ENCODE measurements at places on chromosomes 4 and X.

GRCh38 chr4:71026086-71026485 lies 32.6 kb downstream of the DCK start:
- DNase-seq, result no peak

DNA sequence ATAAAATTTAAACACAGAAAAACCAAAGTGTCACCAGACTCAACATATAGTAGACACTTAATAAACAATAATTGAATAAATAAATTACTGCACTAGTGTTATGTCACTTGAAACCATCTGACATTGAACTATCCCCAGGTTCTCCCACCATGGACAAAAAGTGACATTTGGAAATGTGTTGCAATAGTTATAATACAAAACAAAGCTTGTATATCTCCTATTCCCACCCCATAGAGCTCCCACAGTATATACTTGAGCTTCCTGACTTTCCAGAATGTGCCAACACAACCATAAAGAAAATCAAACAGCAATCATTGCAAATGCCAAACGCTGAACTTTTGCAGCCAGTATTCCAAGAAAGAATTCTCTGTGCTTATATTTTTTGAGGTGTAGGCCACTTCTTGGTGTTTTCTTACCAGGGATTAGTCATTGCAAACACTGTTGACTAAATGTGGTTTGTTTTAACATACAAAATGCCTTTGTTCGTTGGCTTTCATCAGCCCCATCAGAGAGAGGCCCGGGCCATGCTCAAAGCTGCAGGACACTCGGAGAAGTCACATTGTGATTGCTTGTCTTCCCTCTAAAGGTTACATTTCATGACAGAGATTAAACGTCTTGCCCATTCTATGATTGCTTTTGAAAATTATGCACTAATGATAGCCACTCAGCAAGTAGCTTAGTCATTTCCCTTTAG lies 33.8 kb downstream of the PPARGC1A start:
- DNase-seq, result no peak

DNA sequence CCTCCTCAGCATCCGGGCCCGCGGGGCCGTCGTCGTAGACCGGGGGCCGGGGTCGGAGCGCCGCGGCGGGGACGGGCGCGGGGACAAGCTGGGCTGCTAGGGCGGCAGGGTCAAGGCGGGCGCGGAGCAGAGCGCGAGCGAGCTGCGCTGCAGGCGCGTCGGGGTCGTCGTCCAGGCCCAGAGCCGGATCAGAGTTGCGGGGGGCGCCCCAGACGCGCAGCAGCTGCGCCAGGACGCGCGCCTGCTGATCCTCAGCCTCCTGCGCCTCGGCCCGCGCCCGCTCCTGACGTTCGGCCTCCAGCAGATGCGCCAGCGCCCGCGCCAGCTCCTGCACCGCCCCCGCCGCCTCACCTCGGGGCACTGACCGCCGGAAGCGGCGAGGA lies 3.5 kb downstream of the PCSK1N start:
- DNase-seq, result no peak

GRCh38 chr4:71259280-71259679 lies 79.5 kb upstream of the SLC4A4 start:
- DNase-seq, result no peak

- no peak for DNase-seq
Measured at GRCh38 chrX:94045724-94046123, 371.7 kb downstream of the FAM133A start.

DNA sequence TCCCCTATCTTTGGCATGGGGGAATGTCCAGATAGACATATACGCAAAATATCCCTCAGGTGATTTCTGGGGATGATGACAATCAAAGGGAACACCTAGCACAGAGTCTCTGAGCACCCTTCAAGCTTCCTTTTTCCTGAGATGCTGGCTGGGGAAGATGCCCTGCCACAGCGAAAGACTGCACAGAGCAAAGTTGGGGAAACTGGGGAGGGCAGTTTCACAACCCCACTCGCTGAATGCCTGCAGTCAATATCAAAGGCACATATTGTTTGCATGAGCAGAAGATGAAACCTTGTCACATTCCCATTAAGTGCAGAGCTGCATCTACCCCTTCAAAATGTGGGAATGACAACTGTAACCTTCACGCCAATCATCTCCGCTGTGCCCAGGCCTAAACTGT lies 2.6 kb downstream of the GPC4 start:
- DNase-seq, result no peak

DNA sequence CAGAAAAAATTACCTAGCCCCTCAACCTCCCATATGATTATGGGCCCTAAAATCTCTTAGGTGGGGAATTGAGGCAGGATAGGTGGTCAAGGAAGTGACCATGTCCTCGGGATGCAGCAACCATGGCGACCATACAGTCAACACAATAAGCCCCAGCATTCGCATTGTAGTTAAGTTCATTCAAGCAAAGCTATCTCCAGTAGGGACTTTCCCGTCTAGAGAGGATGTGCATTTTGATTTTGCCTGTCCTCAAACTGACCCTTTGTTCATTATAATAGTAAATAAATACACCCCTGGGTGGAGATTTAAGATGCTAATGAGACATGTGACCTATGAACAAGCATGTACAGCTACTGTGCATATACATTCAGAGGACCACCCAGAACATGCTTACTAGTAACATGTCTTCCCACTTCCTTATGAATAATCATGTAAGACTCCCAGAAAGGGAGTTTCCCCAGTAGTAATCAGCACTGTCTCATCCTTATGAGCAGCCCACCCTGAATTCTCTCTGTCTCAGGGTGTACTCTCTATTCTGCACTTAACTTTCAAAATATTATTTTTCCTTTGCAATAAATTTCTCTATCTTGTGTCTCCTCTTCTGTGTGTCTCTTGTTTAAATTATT lies 74.3 kb downstream of the NUDT11 start:
- DNase-seq, result no peak

- DNase-seq, result no peak
Measured at GRCh38 chr4:6633091-6633906, 7.2 kb upstream of the MRFAP1 start.

- DNase-seq, result no peak
Measured at GRCh38 chr4:128337863-128338262, 50.2 kb upstream of the PGRMC2 start.

DNA sequence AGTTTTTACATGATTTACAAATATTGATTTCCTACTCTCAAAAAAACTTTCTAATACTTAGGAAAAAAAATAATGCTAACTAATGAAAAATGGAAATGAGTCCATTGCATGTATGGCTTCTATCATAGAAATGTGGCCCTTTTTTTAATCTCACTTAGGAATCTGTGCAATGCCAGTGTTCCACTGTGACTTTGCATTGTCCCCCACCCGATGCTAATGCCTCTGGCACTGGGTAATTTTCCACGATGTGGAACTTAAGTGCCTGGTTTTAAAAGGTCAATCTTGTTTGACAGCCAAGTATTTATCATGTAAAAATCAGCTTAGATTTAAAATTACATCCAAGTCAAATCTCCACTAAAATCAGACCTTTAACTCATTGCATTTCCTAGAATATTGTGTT lies 53.1 kb downstream of the SPATA4 start:
- DNase-seq, result no peak

- no peak for DNase-seq
Measured at GRCh38 chr4:155944516-155944915, 9.2 kb downstream of the CTSO start.

DNA sequence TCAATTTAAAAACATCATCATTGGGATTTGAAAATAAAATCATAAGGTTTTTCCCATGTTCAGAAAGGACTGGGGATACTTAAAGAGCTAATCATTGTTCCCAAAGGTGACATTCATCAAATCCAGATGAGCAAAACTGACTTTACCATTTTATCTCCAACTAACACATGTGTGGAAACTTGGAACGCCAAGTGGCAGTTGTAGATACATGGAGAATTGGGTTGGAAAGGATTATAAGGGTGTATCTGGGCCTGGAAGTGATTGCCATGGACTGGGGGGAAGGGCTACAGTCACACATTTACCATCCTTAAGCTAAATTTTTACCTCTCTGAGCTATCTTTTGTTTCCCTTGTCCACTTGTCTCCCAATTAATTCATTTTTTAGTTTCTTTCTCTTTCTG lies 203.4 kb downstream of the SLC39A8 start:
- DNase-seq, result no peak

- DNase-seq, result no peak
Measured at GRCh38 chr4:116551806-116552205, 533.6 kb downstream of the TRAM1L1 start.

GRCh38 chr4:26937139-26937538 lies 76.5 kb downstream of the STIM2 start:
- DNase-seq, result no peak

GRCh38 chr4:105558277-105558676 lies 5.9 kb downstream of the ARHGEF38 start:
- no peak for DNase-seq

DNA sequence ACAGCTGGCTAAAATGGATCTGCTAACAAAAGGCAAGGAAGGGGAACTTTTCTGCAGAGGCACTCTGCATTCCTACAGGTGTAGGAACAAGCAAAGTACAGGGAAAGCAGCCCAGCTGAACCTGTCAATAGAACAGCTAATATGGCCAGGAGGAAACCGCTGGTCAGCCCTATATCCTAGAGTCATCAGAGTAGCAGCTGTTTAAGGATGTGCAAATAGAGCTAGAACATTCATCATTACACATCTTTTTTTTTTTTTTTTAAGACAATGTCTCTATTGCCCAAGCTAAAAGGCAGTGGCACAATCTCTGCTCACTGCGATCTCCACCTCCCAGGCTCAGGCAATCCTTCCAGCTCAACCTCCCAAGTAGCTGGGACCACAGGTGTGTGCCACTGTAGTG lies 163.0 kb downstream of the BTC start:
- no peak for DNase-seq

GRCh38 chr4:65014078-65014477 lies 604.8 kb upstream of the TECRL start:
- DNase-seq, result no peak

GRCh38 chr4:12499693-12500092 lies 984.4 kb downstream of the RAB28 start:
- DNase-seq, result no peak

DNA sequence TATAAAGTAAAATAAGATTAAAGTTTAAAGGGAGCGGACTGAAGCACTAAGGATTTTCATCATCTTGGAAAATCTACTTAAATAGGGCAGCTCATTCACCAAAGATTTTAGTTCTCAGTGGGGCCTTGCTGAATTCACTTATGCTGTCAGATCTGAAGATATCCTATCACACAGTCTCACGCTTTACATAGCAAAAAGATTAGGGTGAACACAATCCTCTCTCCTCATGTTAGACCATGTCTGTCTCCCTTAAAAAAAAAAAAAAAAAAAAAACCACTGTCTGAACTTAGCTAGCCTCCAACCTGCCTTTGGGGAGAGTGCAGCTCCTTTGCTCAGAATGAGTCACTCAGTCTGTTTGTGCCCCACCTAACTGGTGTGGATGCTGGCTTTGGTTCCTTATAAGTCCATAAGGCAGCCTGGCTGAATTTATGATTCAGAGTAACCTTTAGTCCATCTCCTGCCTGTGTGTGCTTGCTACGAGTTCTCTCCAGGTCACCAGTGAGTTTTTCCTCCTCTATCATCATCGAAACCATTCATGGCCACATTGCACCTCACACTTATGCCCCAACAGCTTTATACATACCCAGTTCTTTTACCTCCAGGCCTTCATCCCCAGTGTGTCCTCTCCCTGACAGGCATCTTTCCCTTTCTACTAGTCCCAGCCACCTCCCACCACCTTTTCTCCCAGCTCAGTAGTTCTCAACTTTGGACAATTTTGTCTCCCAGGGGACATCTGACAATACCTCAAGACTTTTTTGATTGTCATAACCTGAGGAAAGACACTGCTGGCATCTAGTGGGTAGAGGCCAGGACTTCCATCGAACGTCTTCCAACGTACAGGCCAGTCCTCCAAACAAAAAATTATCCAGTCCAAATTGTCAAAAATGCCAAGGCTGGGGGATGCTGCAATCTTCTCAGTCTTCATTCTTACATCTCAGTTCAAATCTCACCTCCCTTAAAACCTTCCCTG lies 220.7 kb upstream of the EMCN start:
- no peak for DNase-seq

- no peak for DNase-seq
Measured at GRCh38 chrX:44105228-44105913, 132.2 kb upstream of the NDP start.

GRCh38 chrX:71638409-71638808 lies 20.1 kb upstream of the CXCR3 start:
- DNase-seq, result no peak

- DNase-seq, result no peak
Measured at GRCh38 chr4:145935253-145936141, 3.1 kb downstream of the ZNF827 start.

GRCh38 chr4:2944586-2945526 lies 18.4 kb downstream of the NOP14 start:
- no peak for DNase-seq

- no peak for DNase-seq
Measured at GRCh38 chr4:64330143-64330542, 79.1 kb downstream of the TECRL start.

GRCh38 chrX:69028761-69029120 lies 136.5 kb downstream of the PJA1 start:
- DNase-seq, result no peak

- DNase-seq, result no peak
Measured at GRCh38 chrX:30865015-30865414, 24.0 kb downstream of the TAB3 start.

DNA sequence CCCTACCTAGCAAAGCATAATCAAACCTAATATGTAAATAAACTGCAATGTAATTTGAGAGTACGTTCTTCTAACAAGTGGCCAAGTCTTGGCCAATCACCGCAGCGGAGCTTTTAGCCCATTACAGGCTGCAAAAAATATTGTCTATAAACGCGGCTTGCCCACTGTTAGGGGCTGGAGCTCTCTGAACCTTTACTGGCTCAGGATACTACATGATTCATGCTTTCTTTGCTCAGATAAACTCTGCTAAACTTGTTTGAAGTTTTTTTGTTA lies 990 bp upstream of the HADH start:
- no peak for DNase-seq

DNA sequence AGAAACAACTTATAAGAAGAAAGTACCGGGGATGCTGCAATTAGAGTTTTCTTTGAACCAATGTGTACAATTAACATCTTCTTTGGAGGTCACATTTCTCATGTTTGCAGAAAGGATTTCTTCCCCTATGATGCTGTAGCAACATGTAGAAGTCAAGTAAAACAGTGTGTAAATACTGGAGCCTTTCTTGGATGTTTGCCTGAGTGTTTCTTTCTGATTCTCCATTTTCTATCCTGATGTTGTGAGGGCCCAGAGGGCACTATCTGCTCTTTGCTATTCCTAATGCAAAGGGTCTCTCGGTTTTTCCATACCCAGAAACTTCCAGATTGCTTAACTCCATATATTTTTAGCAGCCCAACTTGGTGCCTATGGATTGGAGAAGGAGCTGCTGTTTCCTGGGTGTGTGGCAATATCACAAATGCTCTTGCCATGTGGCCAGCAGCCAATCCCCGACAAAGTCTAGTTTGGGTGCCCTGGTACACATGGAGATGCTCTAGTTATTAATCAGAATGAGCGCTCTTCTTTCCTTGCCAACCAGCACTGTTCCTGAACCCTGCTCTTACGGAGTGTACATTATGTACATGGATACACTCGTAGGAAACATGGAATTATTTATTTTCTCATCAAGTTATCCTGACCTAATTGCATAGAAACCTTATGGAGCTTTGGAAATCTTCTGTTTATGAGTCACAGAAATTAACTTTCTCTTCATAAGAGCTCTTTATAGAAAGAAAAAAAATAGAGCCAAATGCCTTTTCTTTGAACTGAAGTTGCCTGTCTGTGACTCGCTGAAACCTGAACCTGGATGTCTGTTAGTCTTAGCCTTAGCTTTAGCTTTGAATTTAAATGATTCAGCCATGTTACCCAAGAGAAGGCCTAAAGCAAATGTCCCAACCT lies 67.0 kb upstream of the GPC4 start:
- no peak for DNase-seq
